ENCODE measurements at places on chromosomes 3 and 15. TPM values are rescaled to one million over a fixed set of nuclear protein-coding genes. Genes with fewer than 3 reads are reported as not detected.

Gene UNC13C
- polyA plus RNA-seq: 10.4 TPM

Gene LMOD3
- 0.06 TPM for polyA plus RNA-seq

Gene CTXN2
- not detected for polyA plus RNA-seq

Gene CEP63
- polyA plus RNA-seq: 43.4 TPM

Gene MAP2K5
- polyA plus RNA-seq: 18.9 TPM

Gene TMEM89
- polyA plus RNA-seq: not detected

Gene NANOGP8
- 0.21 TPM for polyA plus RNA-seq

DNA sequence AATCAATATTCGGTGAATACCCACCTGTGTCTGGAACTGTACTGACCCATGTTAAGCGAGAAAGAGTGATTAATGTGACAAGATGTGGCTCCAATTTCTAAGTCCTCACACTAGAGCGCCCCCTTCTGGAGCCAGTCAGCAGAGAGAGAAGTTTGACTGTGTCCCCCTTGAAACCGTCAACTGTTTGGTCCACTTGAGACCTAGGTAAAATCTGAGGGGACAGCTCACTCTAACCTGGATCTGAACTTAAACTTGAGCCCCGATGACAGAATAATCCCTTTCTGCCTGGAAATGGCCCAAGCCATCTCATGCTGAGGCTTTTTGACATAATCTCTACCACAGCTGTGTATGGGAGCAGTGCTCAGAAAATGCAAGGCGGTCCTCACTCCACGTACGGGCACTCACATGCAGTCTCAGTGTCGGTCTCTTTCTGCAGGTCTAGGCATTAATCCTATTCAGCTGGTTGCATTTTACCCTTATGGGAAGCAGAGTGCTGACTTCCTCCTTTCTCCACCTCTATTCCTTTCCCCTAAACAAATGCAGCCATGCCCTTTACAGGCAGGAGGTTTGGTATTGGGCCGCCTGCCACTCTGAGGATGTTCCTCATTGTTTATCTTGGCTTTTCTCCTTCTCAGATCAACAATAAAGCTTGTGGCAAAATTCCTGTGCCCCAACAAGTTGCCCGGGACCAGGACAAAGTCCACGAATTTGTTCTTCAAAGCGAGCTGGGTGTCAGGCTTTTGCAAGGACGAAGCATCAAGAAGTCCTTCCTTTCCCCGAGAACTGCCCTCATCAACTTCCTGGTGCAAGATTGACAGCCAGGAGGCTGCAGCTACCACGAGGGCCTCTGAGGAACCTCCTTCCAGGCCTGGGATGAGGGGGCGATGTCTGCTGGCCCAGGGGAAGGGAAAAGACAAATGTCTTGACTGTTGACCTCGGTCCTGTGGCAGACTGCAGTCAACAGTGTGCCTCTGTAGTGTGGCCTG is 47.5 kb upstream of the LIMD1 start:
- DNase-seq: no peak

GRCh38 chr15:72197460-72198355 is at the start of gene GRAMD2A:
TSS of gene GRAMD2A (minus strand) at chr15:72197787.
- no peak for DNase-seq

GRCh38 chr3:192819001-192819569 is 91.7 kb upstream of the FGF12 start:
- DNase-seq: no peak

GRCh38 chr3:32420126-32421038 is 28.7 kb downstream of the CMTM7 start:
- DNase-seq: no peak

GRCh38 chr3:27080258-27080525 is 289.0 kb downstream of the NEK10 start:
- no peak for DNase-seq

DNA sequence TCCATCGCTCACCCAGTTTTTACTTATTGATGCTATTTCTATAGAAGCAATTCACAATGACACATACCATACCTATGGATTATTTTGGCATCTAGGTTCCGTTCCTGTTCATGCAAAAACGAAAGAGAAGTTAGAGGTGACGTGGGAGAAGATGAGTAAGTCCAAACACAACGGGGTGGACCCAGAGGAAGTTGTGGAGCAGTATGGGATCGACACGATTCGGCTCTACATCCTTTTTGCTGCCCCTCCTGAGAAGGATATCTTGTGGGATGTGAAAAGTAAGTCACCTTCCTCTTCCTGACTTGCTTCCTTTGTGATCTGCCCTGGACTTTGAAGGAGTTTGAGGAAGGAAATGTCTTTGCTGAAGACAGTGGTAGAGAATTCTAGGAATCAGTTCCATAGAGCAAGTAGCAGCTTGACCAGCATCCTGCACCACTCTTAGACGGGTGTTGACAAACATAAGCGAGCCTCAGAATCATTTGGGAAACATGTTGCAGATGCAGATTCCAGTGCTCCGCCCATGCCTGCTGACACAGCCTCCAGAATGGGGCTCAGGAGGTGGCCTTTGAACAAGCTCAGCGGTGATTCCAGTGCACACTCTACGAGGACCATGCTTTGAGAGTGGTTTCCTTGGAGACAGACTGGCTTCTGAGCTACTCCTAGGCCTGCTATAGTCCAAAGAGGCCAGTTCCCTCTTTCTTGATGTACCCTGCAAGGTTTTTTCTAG is 78.4 kb upstream of the LIMD1 start:
- no peak for DNase-seq

DNA sequence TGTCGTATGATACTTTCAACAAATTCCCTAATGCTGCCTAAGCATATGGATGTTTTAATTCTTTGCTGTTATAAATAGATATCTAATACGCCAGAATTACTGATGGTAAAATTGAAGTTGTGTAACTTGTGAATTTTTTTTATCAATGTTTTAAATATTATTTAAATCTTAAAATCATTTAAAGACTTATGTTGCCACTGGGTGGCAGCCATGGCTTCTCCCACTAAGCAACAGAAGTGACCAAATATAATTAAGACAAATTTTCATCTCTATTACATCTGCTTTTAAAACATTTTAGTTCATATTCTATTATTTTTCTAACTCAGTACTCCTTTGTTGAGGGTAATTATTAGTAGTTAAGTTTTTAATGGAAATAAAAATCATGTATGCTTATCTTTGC is 8.1 kb upstream of the IL20RB start:
- no peak for DNase-seq

GRCh38 chr3:123123716-123124616 is 57.1 kb downstream of the PDIA5 start:
- DNase-seq: no peak

DNA sequence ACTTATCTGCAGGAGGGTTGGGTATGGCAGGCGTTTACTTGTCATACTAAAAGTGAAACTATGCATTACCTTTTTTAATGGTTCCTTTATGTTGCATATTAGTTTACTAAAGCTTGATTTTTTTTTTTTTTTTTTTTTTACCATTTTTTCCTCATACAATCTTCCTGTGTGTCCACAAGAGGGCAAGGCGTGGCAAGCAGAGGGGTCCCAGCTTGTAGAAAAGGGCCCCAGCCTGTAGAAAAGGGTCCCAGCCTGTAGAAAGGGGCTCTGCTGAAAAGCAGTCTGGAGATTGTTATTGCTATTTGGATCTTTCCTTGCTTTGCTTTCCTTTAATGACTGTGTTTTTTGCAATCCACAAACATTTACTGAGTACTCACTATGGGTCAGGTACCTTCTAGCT is 21.9 kb downstream of the MKRN2 start:
- DNase-seq: no peak

GRCh38 chr15:89067751-89068150 is 20.5 kb upstream of the ABHD2 start:
- no peak for DNase-seq

DNA sequence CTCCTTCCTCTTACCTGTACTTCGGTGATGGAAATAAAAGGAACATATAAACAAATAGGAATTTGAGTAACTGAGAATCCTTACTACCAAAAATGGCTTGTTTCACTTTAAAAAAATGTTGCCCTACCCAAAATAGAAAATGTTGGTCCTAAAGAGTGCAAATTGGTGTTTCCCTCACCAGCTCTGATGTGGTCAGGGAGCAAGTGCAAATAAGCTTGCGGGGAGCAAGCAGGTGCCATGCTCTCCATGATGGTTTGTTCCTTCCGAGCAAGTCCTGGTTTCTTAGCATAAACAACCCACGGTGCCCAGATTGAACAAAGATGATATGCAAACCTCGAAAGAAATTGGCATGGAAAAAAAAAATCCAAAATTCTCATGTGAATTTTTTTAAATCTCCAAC is 68.8 kb downstream of the PGPEP1L start:
- no peak for DNase-seq

DNA sequence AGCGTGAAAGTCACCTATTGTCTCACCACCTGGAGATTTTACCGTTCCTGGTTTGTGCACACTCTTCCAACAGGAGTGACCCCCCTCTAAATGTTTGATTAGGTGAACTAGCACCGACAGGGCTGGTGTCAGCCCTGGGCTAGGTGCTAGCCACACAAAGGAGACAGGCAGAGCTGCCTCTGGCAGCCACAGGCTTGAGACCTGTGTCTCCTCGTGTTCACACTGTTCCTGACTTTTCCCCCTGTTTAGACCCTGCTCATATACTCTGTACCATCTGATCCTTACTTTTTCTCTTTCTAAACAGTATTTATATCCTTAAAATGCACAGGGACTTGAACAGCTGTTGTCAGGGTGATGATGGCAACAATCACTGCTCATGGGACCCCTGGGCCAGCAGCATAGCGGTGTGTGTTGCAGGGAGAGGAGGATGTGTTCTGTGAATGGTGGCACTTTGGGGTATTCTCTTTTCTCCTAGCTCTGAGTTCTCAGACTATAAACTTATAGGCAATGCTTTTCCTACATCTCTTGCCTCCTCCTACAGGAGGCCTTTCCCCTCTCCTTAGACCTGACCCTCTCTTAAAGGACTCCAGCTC is 5.5 kb downstream of the CD80 start:
- DNase-seq: no peak

DNA sequence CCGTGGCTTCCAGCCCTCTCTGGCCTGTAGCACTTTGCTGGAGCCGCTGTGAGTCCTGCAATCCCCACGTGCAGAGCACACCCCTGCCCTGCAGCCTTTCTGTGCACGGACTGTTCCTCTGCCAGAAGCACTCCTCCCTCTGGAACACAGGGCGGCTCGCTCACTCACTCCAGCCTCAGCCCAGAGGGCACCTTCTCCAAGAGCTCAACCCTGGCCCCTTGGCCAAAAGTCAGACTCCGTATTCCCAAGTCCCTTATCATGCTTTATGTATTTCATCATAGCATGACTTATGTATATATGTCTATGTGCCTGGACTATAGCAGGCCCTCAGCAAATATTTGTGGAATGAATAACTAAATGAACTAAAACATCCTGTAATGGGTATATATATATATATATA is 63.2 kb downstream of the ASB7 start:
- no peak for DNase-seq

DNA sequence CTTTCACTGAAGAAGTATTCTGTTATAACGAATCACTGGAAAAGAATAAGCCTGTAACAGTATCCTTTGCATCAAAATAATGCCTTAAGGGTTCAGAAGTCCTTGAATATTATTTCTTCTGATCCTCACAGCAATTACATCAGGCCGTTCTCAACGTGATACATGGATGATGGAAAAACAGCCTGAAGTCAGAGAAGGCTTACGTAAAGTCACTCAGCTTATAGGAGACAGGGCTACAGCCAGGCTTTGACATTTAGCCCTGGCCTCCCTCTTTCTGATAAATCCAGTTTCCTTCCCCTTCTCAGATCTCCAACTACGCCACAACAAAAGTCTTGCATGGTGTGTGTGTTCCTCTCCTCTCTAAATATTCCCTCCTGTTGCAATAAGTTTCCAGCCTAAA is 131.9 kb downstream of the ANO10 start:
- DNase-seq: no peak

GRCh38 chr15:78982736-78983135 is 37.9 kb upstream of the CTSH start:
- DNase-seq: no peak

DNA sequence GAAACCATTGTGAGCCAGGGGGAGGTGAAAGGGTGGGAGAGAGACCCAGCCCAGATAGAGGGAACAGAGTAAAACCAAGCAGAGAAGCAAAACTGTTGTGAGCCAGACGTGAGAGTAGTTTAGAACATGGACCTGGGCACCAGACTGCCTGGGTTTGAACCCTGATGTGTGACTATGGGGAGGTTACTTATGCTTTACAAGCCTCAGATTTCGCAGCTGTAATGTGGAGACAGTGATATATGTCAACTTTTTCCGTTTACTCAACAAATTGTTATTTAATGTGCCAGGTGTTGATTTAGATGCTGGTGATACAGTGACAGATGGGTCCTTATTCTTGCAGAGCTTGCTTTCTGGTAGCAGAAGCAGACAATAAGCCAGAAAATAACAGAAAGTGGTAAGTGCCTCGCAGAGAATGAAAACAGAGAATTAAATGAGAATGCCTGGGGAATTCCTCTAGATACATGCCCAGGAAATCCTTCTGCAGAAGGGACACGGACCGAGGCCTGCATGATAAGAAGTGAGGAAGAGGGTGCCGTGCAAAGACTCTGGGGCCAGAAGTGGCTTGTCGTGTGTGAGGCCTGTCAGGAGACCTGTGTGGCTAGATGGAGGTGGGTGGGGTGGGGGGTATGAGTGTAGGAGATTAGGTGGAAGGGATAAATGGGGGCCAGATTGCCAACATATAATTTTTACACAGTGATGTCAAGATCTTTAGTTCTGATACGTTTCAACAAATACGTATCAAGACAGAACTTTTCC is 15.0 kb downstream of the KAT2B start:
- DNase-seq: no peak

GRCh38 chr3:123337226-123337625 is 111.7 kb downstream of the ADCY5 start:
- DNase-seq: no peak

GRCh38 chr3:12999147-13000140 is 73.8 kb downstream of the IQSEC1 start:
- no peak for DNase-seq

- DNase-seq: no peak
These were observed 13.9 kb downstream of the ROBO2 start for GRCh38 chr3:77053795-77054194.

DNA sequence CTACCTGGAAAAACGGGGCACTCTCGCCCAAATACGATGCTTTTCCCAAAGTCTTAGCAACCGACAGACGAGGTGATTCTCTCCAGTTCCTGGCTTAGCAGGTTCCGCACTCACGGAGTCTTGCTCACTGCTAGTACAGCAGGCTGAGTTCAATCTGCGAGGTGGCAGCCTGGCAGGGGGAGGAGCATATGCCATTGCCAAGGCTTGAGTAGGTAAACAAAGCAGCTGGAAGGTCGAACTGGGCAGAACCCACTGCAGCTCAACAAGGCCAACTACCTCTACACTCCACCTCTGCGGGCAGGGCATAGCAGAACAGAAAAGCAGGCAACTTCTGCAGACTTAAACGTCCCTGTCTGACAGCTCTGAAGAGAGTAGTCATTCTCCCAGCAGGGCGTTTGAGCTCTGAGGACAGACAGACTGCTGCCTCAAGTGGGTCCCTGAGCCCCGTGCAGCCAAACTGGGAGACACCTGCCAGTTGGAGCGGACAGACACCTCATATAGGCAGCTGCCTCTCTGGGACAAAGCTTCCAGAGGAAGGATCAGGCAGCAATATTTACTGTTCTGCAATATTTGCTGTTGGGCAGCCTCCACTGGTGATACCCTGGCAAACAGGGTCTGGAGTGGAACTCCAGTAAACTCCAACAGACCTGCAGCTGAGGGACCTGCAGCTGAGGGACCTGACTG is 73.4 kb upstream of the CADM2 start:
- DNase-seq: no peak
